NCI-H510A treated with DMSO at 0.1 percent for 48 hours (cell line): ENCODE measurements at places on chromosomes 12 and 14.

DNA sequence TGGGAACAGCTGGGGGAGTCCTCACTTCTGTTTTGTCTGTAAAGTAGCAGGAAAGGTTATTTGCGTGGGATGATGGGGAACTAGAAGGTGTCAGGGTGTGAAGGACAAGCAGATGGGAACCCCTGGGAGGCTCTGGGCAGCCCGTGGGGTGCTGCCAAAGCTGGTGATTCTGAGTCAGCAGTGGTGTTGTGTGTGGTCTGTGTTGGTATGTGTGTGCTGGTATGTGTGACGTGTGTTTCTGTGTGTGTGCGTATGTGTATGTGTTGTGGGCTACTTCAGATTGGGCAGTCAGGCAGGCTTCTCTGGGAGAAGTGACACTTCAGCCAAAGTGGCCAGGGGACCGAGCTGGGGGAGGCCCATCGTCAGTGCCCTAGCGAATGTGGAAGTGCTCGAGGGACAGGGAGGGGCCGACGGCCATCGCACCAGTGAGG, 15.3 kb upstream of the BDKRB2 start:
- DNase-seq: no peak

DNA sequence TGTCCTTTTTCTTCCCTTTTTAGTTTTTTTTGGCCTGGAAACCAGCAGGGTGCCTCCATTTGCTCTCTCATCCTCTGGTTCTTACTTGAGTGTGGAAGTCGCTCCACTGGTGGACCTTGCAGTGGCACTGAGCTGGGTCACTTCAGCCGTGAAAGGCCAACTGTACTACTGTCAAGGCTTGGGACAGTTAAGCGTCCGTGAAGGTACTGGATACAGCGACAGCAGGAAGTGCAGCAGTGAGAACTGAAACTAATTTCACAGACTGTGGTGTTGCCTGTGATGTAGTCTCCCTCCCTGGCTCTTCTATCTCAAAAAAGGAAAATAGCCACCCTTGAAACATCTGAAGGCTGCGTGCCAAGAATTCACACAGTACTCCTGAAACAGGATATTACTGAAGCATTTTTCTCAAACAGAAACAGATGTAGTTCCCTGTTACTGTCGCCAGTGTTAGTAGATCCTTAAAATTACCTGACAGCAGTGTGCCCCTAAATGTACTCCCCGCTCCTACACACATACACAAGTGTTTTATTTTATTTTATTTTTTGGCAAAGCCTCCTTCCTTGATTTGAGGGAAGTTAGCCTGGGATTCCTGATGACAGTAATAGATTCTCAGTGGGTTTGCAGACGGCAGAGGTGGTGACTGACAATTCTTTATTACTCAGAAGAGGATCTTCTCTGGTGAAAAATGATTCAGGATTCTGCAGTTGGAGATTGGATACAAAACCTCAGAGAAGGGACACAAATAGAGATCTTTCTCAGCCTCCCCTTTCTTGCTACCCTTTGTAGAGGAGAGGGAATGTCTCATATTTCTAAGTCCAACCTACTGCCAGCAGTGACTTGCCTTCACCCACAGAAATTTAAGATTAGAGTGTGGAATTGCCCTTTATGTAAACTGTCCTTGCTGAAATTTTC, 4.4 kb downstream of the SUSD6 start:
- no peak for DNase-seq

DNA sequence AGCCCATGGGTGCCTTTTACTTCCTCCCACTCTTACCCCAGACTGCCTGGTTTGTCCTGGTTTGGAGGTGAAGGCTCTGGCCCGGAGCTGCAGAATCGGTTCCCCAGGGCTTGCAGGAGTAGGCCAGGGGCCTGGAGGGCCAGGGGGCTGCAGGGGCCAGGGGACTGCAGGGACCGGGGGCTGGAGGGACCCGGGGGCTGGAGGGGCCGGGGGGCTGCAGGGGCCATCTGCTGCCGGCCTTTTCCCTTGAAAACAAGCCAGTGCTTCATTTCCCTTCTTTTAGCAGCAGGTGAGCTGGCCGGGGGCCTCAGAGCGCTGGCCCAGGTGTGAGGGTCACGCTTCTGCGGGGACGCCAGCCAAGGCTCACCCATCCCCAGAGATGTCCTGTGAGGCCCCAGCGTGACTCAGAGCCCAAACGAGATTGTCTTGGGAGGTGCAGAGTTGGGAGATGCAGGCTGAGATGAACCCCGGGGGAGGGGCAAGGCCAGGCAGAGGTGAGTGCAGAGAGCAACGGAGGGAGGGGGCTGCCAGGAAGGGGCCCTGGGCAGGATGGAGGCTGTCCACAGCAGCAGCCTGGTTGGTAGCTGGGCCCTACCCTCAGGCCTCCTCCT, 154.9 kb downstream of the KIF26A start:
- DNase-seq: no peak

DNA sequence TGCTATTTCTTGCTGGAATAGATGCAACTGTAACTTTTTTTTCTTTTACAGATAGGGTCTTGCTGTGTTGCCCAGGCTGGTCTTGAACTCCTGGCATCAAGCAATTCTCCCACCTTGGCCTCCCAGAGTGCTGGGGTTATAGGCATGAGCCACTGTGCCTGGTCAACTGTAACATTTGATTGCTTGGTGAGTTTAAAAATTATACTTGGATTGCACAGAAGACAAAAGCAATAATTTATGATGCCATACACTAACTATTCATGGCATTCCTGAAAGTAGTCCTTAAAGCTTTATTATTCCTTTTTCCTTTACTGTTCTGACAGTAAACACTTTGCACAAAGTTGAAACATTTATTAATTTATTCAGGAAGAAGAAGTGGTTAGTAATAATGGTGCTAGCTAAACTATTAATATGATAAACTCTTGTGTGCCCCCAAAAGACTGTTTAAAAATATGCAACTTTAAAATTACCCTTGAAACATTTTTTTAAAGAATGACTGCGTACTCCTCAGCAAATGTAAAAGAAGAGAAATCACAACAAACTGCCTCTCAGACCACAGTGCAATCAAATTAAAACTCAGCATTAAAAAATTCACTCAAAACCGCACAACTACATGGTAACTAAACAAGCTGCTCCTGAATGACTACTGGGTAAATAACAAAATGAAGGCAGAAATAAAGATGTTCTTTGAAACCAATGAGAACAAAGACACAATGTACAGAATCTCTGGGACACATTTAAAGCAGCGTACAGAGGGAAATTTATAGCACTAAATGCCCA, 8.3 kb downstream of the PTPRB start:
- DNase-seq: no peak

- peak; percentile 55 for DNase-seq
These were observed 21.9 kb upstream of the ZFP36L1 start for GRCh38 chr14:68814539-68815297.

GRCh38 chr14:67738740-67739504, 37.2 kb downstream of the RDH12 start:
- no peak for DNase-seq

- DNase-seq: no peak
These were observed at the start of gene SYT10 for GRCh38 chr12:33439587-33440011. Gene SYT10 (minus strand): TSS chr12:33439819. CDS start chr12:33439522, 297 bp downstream.

- no peak for DNase-seq
These were observed 17.3 kb upstream of the FIGNL2 start for GRCh38 chr12:51865757-51866270.

DNA sequence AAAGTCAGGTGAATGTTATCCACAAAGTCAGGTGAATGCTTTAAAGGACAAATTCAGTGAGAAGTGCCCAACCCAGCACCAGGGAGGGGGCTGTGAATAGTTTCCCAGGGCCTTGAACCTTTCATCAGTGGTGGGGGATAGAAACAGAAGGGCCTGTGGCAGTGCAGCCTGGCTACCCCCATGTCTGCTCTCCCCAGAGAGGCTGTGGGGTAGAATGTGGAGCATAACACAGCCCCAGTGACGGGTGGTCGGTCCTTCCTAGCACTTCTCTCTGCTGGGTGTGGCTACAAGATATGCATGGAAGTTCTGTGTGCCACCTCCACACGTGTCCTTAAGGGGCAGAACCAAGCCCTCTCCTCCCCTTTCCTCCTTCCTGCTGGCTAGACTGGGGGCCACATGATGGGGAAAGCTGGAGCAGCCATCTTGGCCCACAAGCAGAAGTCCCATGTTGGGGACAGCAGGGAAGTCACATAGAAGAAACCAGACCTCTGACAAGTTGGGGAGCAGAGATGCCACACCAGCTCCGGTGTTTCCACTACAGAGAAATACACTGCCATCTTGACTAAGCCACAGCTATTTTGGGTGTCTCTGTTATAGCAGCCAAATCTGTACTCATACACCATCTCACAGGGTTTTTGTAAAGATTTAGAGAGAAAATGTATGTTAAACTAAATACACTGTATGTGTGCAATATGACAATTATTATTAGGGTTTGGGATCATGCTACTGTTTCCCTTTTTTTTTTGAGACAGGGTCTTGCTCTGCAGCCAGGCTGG, 17.0 kb downstream of the RITA1 start:
- no peak for DNase-seq

GRCh38 chr12:92602476-92602875, 100.3 kb upstream of the PLEKHG7 start:
- DNase-seq: no peak

GRCh38 chr12:51922146-51922545, 14.8 kb downstream of the ACVRL1 start:
- no peak for DNase-seq

- no peak for DNase-seq
These were observed 6.8 kb upstream of the LHX5 start for GRCh38 chr12:113478351-113479011.

DNA sequence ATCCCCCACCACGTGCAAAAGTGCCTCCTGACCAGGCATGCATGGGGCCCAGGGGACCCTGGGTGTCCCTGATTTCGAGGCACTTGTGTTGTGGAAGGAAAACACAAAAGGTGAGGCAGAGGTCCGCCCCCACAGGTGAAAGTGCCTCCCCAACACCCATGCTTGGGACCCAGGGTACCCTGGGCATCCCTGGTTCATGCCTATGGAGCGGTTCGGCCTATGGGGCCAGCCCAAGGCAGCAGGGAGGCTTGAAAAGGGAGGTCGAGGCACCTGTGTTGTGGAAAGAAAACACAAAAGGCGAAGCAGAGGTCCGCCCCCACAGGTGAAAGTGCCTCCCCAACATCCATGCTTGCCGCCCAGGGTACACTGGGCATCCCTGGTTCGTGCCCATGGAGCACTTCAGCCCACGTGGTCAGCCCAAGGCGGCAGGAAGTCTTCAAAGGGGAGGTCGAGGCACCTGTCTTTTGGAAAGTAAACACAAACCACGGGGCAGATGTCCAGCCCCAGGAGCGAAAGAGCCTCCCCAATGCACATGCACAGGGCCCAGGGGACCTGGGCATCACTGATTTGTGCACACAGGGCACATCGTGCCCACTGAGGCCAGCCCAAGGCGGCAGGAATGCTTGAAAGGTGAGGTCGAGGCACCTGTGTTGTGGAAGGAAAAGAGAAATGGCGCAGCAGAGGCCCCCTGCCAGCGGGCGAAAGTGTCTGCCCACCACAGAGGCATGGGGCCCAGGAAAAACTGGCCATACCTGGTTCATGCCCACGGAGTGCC, 375.5 kb downstream of the ALG10 start:
- DNase-seq: no peak

GRCh38 chr14:89588016-89588415, 171.0 kb upstream of the FOXN3 start:
- no peak for DNase-seq

DNA sequence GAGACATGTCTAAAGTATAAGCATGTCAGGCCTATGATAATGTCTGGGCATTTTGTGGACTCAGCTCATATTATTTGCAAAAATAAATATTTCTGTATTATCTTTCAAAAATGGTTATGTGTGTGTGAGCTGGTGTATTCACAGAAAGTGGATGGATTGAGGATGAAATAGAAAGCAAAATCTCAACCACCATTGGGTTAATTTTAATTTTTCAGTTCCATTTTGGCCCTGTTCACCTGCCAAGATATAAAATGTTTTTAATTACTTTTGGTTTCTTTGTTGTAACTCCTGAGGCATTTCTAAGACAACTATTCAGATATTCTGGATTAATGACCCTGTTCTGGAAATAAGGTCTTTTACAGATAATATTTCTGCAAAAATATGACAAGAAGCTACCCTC, 232.7 kb upstream of the PPFIA2 start:
- DNase-seq: no peak

- no peak for DNase-seq
These were observed 62.8 kb upstream of the FAM222A start for GRCh38 chr12:109650808-109651207.

GRCh38 chr12:15458008-15458407, 135.7 kb downstream of the PTPRO start:
- DNase-seq: no peak

GRCh38 chr12:116759783-116760621, 21.9 kb downstream of the RNFT2 start:
- DNase-seq: no peak

- no peak for DNase-seq
These were observed 342.5 kb upstream of the KITLG start for GRCh38 chr12:88922816-88923215.

- DNase-seq: no peak
These were observed 44.0 kb downstream of the TBX5 start for GRCh38 chr12:114361992-114362391.

DNA sequence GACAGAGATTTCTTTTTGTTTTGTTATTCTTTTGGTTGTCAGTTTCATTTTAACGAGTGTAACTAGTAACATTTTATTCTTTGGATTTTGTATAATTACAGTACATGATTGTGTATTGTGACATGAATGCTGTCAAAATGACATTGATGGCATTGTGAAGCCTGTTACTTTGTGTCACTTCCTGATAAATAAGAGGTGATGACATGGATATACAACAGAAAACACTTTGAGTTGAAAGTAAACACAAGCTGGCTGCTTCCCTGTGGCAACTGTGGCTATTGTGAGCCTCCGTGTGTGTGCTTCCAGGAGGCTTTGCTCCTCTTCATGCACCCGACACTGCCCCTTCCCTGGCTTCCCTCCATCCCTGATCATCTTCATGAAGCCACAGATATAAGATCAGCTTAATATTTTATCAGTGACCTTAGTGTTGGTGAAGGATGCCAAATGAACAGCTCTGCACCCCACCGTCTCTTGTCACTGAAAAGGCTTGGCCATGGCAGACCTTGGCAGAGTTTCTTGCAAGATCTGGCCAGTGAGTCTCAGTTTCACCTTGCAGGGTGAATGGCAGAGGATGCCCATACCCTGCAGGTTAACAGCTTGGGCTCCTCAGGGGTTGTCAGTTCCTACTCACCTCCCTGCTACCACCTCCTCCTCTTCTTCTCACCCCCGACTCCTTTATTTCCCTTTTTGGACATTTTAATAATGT, 191.9 kb downstream of the EPS8 start:
- peak; percentile 19 for DNase-seq

- no peak for DNase-seq
These were observed 132.5 kb downstream of the GPR135 start for GRCh38 chr14:59332727-59333126.

GRCh38 chr12:16857456-16857923, 251.5 kb upstream of the LMO3 start:
- DNase-seq: no peak

DNA sequence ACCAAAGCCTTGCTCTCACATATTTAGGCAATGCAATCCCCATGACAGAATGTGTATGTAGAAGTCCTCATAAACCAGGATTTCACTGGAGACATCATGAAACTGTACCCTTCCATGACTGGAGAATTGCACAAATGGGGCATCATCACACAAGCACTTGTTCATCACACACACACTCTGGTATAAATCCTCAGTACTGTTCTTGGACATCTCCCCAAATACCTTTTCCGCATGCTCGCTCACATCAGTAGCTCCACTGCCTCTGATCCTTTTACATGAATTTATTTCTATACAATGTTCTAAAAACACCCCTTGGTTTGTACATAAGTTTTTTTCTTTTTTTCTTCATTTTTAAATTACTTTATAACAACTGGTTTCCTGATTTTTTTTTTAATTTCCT, 3.3 kb upstream of the ING4 start:
- no peak for DNase-seq
